ENCODE measurements at places on chromosomes 5 and 9. TPM values are rescaled to one million over a fixed set of nuclear protein-coding genes. Genes with fewer than 3 reads are reported as not detected.

The BAAT gene
- not detected for total RNA-seq

The POU5F2 gene
- 8.1 TPM for total RNA-seq

The OR1J2 gene
- total RNA-seq: not detected

The PTGR1 gene
- total RNA-seq: 31.2 TPM

The NUTM2F gene
- not detected for total RNA-seq

The FBP2 gene
- not detected for total RNA-seq

The IFNB1 gene
- total RNA-seq: not detected

The PTGES gene
- 1.6 TPM for total RNA-seq

DNA sequence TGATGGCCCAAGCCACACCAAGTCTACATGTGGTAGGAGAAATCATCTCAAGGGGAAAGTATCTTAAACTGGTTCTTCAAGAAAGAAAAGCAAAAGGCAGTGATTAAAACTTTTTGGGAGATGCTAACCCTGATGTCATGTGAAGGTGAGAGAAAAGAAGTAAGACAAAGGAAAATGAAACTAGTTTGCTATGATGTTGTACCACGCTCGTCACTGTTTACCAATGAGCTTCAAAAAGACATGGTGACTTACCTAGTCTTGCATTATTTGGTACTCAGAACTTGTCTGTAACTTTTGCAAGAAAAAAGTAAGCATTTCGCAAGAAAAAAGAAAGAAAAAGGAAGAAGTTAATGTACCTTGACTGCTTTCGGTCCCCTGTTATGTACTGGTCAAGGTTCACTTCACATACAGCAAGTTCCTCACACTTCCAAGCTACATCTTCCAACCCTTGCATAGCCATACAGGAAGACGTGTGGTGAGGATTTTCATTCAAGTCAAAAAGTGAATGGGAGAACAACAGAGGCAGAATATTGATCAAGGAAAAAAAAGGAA, 739.3 kb downstream of the NR2F1-AS1 start:
- H3K4me1 ChIP-seq: no peaks in the 10 kb centered on the region
- H3K36me3 ChIP-seq: no peaks in the 10 kb centered on the region

- H3K4me3 ChIP-seq: peak overlapping the region; percentile 10
- no peaks in the 10 kb centered on the region for H3K4me1 ChIP-seq
- no peaks in the 10 kb centered on the region for H3K36me3 ChIP-seq
- DNase-seq: peak; percentile 59
These were observed 55.5 kb downstream of the HABP4 start for GRCh38 chr9:96505316-96505991.

DNA sequence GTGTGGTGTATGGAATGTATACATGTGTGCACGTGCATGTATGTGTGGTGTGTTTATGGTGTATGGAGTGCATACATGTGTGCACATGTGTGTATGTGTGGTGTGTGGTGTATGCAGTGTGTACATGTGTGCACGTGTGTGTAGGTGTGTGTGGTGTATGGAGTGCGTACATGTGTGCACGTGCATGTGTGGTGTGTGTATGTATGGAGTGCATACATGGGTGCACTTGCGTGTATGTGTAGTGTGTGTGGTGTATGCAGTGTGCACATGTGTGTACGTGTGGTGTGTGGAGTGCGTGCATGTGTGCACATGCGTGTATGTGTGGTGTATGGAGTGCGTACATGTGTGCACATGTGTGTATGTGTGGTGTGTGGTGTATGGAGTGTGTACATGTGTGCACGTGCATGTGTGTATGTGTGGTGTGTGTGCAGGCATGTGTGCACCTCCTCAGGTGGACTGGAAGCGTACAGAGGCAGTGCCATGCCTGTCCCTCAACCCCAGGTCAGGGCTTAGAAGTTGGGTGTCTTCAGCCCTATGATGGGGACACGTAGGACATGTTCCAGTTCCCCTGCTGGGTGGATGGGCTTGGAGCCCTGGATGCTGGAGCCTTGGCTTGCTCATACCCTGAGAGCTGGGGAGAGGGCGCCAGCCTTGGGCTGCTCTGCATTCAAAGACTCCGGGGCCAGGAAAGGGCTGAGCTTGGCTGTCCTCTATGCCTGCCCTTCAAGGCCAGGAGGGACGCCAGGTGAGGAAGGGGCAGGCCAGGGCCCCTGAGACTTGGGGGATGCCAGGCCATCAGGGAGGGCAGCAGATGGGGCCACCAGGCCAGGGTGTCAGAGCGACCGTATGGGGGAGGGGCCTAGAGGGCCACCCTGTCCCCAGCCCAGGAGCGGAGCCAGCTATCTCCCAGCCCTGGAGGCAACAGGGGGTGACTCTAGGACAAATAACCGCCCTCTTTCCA, 12.2 kb downstream of the MYMK start:
- DNase-seq: peak; percentile 45
- H3K27me3 ChIP-seq: no peaks in the 10 kb centered on the region
- no peak overlapping the region for H3K27ac ChIP-seq
- H3K4me3 ChIP-seq: no peak overlapping the region
- peaks cover 19% of the 10 kb centered on the region for H3K4me1 ChIP-seq
- H3K36me3 ChIP-seq: no peaks in the 10 kb centered on the region

DNA sequence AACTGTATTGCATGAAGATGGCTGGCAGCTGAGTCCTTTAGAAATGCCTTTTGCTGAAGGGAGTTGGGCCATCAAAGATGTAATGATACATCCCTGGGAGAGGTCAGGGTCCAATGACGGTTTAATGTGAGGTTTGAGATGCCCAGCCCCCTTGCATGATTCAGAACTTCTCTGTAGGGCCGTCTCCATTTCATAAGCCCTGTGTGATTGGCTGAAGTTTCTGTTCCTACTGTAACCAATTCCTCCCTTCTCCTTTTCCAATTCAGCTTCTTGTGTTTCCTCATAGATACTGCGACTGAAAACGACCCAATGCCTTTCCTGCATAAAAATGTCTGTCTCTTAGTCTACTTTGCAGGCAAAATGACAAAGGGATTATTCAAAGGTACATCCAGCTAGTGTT, 47.9 kb upstream of the ST8SIA4 start:
- DNase-seq: no peak
- no peaks in the 10 kb centered on the region for H3K4me1 ChIP-seq
- H3K27ac ChIP-seq: no peak overlapping the region
- H3K36me3 ChIP-seq: no peaks in the 10 kb centered on the region
- no peaks in the 10 kb centered on the region for H3K27me3 ChIP-seq

GRCh38 chr5:1011741-1012312, 3.2 kb downstream of the NKD2 start:
- peaks cover 29% of the 10 kb centered on the region for H3K4me1 ChIP-seq
- H3K36me3 ChIP-seq: no peaks in the 10 kb centered on the region
- H3K27ac ChIP-seq: no peak overlapping the region
- peak; percentile 56 for DNase-seq
- H3K27me3 ChIP-seq: peaks cover 21% of the 10 kb centered on the region

DNA sequence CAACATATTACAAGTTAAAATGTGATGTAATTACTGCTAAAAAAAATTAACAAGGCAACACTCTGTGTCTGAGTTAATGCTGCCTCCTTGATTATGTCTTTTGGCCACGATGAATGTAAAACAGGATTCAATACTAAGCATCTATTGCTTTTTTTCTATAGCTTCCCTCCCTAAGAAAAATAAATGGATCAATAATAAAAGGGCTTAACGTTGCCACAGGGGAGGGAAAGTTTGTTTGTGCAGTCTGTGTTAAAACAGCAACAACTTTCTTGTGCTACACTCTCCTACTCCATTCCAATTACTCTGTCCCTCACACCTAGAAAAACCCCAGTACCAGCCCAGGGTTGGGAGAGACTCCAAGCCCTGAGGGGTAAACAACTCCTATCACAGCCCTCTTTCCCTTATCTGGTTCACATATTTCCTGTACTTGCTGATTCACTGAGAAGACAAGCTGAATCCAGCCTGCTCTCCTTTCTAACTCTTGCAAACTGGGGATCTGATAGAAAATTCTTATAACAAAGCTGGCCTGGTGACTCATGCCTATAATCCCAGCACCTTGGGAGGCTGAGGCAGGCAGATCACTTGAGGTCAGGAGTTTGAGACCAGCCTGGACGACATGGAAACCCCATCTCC, 44.8 kb downstream of the PTPN3 start:
- no peaks in the 10 kb centered on the region for H3K4me1 ChIP-seq
- no peak overlapping the region for H3K27ac ChIP-seq
- no peaks in the 10 kb centered on the region for H3K27me3 ChIP-seq
- no peaks in the 10 kb centered on the region for H3K36me3 ChIP-seq

GRCh38 chr9:135851748-135852147, 55.6 kb downstream of the CAMSAP1 start:
- no peaks in the 10 kb centered on the region for H3K4me1 ChIP-seq
- no peak overlapping the region for H3K4me3 ChIP-seq
- no peaks in the 10 kb centered on the region for H3K27me3 ChIP-seq

GRCh38 chr5:158727771-158728311, 371.9 kb downstream of the EBF1 start:
- no peaks in the 10 kb centered on the region for H3K27me3 ChIP-seq
- no peak overlapping the region for H3K4me3 ChIP-seq
- H3K36me3 ChIP-seq: no peaks in the 10 kb centered on the region
- DNase-seq: peak; percentile 32
- H3K4me1 ChIP-seq: no peaks in the 10 kb centered on the region

GRCh38 chr5:129547137-129547536, 87.0 kb downstream of the ADAMTS19 start:
- no peaks in the 10 kb centered on the region for H3K4me1 ChIP-seq
- H3K27ac ChIP-seq: no peak overlapping the region
- H3K36me3 ChIP-seq: no peaks in the 10 kb centered on the region
- H3K27me3 ChIP-seq: no peaks in the 10 kb centered on the region

DNA sequence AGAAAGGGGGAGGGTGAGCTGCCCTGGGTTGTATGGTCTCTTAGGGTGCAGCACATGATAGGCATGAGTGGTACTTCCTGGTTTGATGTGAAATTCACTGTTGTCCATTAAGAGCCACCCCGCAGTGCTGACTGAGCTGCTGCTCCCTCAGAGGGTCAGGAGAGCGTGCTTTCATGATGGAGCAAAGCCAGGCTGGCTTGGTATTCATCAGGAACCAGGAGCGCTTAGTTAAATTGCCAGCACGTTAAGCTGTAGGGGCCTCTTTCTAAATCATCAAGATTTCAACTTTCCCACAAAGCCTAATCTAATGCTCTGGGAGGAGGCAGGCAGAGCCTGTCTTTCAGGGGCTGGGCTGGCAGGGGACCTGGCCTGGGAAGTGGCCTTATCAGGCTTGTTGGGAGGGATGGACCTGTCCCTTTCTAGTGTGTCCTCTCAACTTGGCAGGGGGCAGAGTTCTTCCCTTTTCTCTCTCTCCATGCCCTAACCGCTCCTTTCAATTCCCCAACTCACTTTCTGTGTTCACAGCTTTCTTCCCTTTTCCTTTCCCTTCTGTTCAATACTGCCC, 7.9 kb downstream of the CYSTM1 start:
- H3K36me3 ChIP-seq: no peaks in the 10 kb centered on the region
- peak overlapping the region; percentile 77 for H3K27ac ChIP-seq
- peaks cover 60% of the 10 kb centered on the region for H3K4me1 ChIP-seq
- no peak for DNase-seq

DNA sequence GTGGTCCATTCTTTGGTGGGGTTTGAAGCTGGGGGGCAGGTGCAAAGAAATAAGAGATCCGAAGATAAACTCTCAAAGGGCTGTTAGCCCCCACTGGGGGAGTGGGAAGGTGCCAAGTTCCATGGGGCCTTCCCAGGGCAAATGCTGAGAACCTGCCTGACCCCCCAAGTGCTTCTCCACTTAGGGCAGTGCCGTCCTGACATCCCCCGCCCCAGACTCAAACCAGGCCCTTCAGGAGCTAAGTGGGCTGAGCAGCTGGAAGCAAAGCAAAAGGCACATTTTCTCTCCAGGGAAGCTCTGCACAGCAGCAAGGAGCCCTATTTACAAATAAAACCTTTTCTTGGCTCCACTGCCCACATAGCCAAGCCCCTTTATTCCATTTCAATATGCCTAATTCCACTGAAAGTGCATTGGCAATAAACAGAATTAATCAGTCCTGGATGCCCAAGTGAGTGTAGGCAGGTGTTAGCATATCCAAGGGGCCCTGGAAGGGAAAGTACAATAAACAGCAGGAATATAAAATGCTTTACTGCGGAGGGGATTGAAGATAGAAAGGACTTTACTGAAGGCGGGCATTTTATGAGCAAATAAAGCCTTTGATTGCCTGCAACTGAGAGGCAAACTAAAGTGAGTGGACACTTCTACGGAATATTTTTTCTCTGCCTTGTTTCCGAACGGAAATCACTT, 44.6 kb downstream of the WHRN start:
- no peak overlapping the region for H3K4me3 ChIP-seq
- H3K4me1 ChIP-seq: no peaks in the 10 kb centered on the region
- no peak for DNase-seq
- no peaks in the 10 kb centered on the region for H3K27me3 ChIP-seq

DNA sequence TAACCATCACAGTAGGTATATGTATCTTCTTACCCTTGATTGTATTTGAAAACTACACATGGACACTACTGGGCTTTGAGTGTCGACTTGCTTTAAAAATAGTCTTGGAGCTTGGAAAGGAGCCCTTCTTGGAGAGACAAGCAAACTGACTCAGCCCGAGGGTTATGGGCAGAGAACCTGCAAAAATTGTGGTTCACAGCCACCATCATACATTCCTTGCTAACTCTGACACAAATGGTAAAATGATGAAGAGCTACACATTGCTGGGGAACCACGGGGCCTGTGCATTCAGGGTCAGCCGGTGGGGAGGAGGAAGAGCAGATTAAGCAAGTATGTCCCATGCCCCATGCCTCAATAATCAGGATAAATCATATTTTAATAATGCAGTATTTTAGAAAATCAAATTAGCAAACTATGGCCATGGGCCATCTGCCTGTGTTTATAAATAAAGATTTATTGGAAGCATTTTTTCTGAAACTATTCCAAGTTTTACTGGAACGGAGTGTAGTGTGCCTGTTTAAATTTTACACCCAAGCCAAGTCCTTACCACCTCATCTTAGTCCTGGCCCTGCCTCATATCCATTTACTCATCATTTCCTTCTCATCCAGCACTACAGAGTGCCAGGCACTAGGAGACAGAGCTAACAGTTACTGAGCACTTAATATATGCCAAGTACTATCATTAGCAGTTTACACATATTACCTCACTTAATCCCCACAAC, 195.7 kb downstream of the PALM2AKAP2 start:
- H3K4me3 ChIP-seq: no peak overlapping the region
- H3K36me3 ChIP-seq: no peaks in the 10 kb centered on the region
- no peaks in the 10 kb centered on the region for H3K27me3 ChIP-seq
- no peak overlapping the region for H3K27ac ChIP-seq

DNA sequence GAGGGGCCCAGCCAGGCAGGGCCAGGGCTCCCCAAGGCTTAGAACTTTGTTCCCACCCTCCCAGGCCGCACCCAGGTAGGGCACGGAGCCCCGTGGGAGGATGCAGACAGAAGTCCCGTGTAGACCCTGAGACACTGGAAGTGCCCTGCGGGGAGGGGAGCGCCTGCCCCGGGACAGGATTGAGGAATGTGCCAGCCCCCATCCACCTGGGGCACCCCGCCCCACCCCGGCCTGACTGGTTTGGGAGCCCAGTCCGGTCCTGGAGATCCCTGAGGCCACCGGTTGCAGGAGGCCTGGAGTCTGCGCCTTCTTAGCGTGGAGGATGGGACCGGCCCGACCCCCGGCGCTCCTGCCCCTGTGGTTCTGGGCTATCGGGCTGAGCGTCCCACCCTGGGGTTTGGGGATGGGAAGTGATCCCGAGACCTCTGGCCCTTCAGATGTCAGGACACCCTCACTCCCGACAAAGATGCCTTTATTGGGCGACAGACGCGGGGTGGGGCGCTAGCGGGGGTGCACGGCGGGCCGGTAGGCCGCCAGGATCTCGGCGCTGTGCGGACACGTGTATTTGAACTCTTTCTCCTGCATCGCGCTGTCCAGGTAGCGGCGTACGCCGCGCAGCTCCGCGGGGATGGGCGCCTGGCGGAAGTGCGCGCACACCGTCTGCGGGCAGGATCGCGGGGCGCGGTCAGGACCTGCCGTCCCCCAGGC, 2.0 kb downstream of the CLIC3 start:
- no peak overlapping the region for H3K27ac ChIP-seq
- no peak overlapping the region for H3K4me3 ChIP-seq
- DNase-seq: no peak
- H3K36me3 ChIP-seq: no peaks in the 10 kb centered on the region

Data from upper lobe of left lung (tissue), 6 donors.